Cerebellar nuclear complex (tissue), 1 donor: ENCODE measurements at places on chromosomes 4 and X.
A peak's percentile ranks its signal among the peaks of the same experiment; 100 is the strongest.

DNA sequence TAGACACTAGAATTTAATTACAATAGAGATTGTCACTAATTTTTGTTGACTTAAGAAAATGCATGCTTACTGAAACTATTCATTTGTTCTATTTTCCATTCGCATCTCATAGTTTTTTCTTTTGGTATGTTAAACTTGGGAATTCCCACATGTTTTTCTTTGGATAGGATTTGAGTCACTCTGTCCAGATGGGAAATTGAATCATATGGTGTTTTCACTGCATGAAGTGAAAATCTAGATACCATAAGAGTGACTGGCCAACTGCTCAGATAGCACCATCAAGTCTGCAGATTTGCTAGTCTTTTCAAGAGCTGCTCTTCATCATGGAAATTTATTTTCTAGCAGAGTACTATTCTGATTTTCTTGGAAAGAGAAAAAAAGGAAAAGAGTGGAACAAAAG lies 172.6 kb downstream of the FAM47B start:
- no peak for DNase-seq

DNA sequence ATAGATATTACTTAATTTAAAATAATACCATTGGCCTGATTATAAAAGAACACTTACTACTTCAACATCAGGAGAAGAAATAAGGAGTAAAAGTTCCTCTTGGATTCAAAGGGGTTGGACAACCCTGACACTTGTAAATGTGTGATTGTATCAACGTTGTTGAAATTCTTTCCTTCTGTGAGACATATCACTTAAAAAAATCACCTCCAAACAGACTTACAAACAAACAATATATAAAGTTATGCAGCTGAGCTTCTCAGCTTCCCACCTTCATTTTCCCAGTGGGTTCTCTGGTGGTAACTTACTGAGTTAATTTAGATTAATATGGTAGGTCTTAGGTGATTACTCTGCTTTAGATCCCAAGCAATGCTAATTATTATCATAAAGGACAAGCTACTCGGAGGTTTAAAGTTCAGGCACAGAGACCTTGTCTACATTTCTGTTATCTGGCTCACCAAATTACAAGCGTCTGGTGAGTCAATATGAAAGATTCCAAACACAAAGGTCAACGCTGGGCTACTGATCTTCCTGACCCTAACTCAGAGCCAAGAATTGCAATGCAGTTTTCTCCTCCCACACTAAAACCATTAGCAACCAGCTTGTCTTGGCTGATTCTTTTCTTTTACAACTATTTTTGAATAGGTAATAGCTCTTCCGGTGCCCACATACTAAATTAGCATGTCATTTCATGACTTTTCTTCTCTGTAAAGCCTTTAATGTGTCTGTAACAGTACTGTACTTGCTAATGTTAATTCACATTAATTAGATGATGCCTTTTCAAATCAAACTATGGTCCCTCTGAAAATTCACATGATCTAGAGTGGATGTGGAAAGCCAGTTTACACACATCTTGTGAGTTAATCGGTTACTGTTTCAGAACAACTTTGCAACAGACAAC lies 157.6 kb downstream of the RASL11B start:
- no peak for DNase-seq

DNA sequence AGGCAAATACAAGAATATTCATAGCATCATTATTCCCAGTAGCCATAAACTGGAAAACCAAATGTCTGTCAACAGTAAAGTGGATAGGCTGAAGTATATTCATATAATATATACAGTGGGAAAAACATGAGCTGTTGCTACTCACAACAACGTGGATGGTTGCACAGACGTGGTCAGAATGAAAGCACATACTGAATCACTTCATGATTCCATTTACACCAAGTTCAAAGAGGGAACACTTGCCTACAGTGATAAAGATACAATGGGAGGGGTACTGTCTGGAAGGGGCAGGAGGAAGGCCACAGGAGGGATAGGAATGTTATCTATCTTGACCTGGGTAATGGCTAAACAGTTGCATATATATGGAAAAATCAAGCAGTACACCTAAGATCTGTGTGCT lies 25.3 kb downstream of the APBB2 start:
- no peak for DNase-seq

GRCh38 chr4:61786211-61786610 lies 586.1 kb downstream of the ADGRL3 start:
- peak; percentile 64 for DNase-seq

DNA sequence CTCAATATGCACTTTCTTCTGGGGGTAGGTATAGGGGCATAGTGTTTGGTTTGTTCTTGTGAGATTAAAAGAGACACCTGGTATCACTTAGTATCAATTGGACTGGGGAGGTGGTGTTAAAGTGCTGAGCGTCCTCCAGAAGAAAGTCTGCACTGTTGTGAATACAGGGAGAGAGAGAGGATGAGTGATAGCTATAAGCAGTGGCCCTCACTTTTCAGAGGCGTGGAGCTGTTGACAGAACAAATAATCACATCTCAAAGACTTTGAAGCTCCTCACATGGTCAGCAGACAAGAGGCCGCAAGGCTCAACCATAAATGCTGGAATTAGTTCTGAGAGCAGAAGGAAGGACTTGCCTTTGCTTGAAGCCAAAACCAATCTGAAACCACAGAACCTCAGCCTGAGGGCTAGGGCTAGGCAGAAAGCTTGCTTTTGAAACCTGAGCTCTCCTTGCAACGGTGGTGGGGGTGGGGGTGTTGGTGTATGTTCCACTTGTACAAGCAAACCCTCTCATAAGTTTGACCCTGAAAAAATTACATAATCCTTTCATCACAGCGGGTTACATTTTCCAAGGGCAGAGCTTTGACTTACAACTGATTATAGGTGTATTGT lies 123.2 kb upstream of the SCML1 start:
- no peak for DNase-seq
